ENCODE measurements at places on chromosomes 3 and 15.

GRCh38 chr3:197168606-197169005 lies 129.8 kb downstream of the DLG1 start:
- no peak for DNase-seq

GRCh38 chr3:55623786-55624185 lies 136.7 kb upstream of the WNT5A start:
- no peak for DNase-seq

- no peak for DNase-seq
Observed at GRCh38 chr15:63623232-63623969, 26.2 kb downstream of the FBXL22 start.

DNA sequence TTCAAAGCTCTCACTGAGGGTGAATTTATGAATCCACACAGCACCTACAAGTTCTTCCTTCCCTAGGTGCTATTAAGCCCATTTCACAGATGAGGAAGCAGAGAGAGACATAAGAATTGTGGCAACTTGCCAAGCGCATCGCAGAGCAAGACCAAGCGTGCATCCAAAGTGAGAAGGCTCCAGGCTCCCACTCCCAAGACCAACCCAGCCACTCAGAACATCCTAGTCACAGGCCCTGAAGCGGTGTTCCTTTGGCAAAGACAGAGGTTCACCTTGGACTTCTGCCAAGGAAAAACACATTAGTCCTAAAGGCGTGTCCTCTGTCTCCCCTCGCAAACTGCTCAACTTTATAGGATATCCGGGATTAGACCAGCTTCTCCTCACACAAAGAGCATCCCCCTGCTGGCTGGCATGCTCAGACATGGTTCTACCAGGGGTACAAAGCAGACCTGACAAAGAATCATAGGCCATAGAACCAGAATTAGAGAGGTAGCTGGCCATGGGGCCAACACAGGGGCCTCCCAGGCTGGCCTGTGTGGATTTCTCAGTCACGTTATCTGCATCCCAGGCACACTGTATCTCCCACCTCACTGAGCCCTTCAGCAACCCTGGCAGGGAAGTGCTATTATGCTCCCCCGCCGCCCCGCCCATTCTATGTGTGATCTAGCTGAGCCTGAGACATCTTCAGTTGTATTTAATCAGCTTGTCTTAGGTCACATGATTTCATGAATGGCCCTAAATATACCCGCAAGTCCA lies 160.2 kb downstream of the FOXP1 start:
- DNase-seq, result no peak

GRCh38 chr3:32861681-32862080 lies 43.9 kb downstream of the TRIM71 start:
- DNase-seq, result no peak

DNA sequence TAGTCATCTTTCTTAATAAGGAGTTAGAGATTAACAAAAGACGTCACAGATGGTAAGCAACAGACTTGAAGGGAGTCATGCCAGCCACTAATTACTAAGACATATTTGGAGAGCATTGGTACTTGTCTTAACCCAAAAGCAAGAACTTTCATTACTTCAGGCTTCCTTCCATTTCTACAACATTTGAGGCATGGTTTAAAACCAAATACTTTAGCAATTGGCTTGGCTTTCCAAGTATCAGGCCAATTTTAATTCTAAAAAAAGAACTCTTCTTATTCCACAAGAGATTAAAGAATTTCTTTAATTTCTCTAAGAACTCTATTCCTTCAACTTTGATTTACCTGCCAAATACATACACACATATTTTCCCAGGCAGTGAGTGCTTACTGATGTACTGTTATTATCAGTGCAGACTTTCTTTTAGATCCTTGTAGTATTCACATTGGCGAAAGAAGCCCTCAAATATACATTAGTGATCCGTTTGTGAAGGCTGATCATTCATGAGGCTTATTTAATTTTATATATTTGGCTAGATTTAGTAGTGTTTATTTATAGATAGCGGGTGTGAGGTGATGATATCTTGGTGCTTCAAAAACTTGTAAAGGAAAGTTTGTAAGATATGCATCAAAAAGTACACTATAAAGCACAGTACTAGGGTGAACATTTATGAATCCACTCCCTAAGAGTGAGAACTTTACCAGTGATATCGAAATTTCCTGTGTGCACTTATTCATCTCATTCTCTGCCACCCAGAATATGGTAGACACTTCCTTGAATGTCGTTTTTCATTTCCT lies 229.2 kb downstream of the MFSD1 start:
- no peak for DNase-seq

- DNase-seq, result no peak
Observed at GRCh38 chr3:66851894-66852613, 146.1 kb upstream of the KBTBD8 start.

GRCh38 chr3:19931180-19931692 lies 2.8 kb downstream of the EFHB start:
- DNase-seq, result peak; percentile 92

DNA sequence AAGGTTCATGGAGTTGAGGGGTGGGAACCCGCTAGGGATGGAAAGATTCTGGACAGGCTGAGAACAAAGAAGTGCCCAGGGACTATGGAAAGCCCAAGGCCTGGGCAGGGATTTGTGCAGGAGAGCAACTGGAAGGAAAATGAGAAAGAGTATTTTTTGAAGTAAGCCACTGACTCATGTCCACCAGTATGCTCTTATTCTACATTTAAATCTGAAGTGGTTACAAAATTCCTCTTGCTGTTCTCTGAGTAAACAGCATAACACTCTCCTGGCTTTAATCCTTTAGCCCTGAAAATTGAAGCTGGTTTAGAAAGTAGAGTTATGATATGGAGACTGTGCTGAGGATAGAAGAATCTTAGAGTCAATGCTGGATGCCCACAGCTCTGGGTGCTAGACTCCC lies 165.2 kb downstream of the ISL2 start:
- DNase-seq, result no peak

- no peak for DNase-seq
Observed at GRCh38 chr15:58297639-58298038, 134.2 kb upstream of the LIPC start.

- no peak for DNase-seq
Observed at GRCh38 chr3:32872487-32873382, 54.9 kb downstream of the TRIM71 start.

GRCh38 chr3:129023909-129024308 lies 22.8 kb downstream of the EFCC1 start:
- DNase-seq, result no peak

DNA sequence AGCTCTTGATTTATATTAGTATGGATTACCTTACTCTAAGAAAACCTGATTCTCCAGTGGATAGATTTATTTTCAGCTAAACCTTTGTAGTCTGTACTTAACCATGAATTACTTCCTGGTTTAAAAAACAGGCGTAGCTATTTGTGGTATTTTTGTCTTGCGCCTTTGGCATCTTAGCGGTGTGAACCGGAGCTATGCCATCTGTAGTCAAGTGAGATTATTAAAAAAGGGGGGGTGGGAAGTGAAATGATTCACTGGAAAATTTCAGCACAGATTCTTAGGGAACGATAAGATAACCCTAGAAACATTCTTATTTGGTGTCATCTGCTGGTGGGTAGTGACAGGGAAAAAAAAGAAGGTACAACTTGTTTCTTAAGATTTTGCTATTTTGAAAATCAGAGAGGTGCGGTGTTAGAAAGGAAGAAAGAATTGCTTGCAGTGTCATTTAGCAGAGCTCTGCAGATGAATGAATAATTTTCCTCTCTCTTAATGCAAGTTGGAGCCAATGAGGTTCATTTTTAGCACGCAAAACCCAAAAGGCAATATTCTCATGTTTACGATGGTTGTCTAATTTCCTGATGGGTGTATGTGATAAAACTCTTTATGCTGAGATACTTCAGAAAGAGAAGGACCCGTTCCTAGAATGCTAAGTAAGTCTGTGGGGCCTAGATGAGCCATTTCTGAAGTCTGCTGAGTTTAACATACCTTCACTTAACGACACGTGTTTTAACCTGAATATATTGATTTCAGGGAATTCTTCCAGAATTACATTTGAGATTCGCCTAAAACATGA lies 44.0 kb downstream of the PSMD6 start:
- peak; percentile 47 for DNase-seq

GRCh38 chr3:159685801-159686200 lies 302.8 kb upstream of the IL12A start:
- no peak for DNase-seq

DNA sequence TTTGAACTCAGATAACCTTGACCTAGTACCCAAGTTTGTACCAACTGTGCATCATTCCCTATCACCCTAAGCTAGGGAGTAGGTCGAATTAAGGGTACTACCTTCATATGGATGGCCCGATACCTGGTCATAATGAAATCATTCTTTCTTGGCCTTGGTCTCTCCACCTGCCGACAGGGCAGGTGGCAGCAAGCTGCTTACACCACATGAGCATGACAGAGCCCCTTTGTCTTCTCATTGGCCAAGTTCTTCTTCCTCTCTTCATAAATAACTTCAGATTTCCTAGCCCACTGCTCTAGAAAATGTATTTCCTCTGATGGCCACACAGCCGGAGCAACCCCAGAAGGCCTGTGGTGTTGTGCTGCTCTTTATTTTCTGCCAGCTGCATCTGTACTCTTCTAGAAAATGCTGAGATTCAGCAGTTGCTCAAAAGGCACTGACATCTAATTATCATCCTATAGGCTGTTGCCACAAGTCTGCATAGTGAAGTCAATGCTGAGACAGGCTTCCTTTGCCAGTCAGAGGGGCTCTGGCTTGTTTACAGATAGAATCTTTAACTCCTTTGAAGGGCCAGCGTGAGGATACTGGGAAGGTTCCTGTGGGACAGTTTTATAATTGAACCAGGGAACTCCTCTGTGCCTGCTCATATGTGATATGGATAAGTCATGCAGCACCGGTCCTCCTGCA lies 304.2 kb downstream of the PTPRG start:
- no peak for DNase-seq

DNA sequence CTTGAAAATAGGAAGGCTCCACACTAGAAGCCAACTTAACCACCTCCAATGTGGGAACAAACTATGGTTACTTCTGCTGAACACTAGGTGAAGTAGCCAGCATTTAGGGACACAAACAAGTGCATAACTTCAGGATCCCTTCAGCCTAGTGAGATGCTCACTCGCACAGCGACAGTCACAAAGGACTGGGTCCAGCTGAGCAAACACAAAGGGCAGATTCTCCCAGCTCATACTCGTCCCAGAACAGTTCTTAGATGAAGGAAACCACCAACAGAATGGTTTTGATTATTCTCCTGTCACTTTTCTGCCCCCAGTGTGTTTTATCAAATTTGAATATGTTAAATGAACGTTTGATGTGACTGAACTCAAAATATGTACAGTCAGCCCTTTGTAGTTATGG lies 201.6 kb downstream of the KCNAB1 start:
- no peak for DNase-seq

DNA sequence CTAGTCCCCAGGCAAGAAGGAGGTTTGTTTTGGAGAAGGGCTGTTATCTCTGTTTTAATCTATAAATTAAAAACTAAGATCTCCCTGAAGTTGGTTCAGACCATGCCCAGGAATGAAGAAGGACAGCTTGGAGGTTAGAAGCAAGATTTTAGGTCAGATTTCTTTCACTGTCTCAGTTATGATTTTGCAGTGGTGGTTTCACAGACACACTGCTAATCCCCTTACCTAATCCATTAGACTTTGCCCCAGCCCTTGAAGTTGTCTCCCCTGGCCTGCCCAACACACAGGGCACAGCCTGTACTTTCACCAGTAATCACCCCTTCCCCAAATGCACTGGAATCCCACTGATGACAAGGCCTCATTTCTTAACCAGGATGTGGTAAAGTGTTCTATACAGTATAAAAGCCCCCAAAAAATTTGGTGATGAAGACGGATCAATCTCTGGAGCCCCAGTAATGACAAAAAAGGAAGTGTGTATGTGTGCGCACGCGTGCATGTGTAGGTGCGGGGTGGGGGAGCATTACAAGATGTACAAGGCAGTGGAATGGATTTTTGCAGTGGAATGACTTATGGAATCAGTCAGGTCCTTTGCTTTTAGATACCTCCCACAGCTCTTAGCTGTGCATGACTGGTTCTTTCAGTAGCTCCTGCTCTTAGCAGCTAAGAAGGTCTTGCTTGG lies 73.1 kb upstream of the TERB2 start:
- DNase-seq, result no peak

GRCh38 chr3:141151439-141151838 lies 80.2 kb upstream of the PXYLP1 start:
- no peak for DNase-seq

DNA sequence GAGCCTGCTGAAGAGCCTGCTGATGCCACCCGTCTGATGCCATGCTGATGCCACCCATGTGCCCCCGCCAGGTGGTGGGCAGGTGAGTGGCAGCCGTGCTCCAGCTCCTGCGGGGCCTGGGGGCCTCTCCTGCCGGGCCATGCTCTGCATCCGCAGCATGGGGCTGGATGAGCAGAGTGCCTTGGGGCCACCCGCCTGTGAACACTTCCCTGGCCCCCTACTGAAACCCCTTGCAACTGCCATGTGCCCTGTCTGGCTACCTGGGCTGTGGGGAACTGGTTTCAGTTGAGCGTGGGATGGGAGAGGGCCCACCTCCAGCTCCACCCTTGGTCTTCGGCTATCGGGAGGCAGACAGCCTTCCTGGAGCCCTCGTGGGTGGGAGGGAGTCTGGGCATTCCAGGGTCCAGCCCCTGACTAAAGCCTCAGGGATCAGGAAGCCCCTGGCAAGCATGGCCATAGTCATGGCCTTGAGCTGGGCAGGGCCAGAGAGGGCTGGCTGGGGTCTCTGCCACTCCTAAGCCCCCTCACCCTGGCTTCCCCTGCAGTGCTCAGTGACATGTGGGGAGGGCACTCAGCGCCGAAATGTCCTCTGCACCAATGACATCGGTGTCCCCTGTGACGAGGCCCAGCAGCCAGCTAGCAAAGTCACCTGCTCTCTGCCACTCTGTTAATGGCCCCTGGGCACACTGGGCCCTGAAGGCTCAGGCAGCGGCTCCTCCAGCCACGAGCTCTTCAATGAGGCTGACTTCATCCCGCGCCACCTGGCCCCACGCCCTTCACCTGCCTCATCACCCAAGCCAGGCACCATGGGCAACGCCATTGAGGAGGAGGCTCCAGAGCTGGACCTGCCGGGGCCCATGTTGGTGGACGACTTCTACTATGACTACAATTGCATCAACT lies 92.2 kb downstream of the TBC1D2B start:
- no peak for DNase-seq

DNA sequence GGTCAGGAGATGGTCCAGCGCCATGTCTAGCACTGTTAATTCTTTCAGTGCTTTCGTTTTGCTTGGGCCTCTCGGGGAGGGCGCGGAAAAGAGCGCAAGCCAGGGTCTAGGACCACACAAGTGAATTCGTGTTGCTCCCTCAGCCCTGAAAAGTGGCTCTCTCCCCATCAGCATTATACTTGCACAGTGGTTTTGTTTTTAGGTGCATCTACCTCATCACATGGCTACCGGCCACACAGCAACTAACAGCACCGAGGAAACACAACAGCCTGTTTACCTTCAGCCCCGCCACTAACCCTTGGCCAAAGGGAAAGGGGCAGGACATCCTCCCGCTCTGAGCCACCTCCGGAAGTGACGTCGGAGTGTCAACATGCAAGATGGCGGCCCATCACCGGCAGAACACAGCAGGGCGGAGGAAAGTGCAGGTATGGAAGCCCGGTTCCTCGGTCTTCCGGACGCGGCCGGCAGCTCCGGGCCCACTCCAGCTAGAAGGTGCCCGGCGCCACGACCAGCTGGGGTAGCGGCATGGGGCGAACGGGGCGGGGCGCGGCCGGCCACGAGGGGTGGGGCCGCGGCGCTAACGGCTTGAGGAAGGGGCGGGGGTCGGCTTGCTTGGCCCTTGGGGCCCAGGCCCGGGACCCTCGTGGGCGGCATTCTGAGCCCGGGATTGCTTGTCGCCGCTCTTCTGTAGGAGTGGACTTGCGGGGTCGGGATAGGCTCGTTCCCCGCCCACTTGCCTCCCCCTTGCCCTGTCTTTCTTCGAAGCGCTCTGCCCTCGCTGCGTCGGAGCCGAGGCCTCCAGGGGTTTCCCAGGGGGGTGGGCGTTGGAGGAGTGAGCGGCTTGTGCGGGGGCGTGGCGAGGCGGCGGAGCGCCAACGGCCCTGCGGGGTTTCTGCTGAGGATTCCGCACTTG lies at the start of the genes SCN11A and WDR48:
SCN11A (minus strand) TSS at position 296 of the 913 bp plus-strand sequence. CDS start 101,582 bp downstream, outside the sequence.
WDR48 (plus strand) TSS at position 368 of the 913 bp plus-strand sequence; CDS start at position 378, 10 bp downstream.
- peak; percentile 94 for DNase-seq

Measured in suppressor macrophage (primary cell).